ENCODE measurements at places on chromosomes 5 and 9.

GRCh38 chr5:155264809-155265208, 251.3 kb downstream of the KIF4B start:
- DNase-seq = no peak

DNA sequence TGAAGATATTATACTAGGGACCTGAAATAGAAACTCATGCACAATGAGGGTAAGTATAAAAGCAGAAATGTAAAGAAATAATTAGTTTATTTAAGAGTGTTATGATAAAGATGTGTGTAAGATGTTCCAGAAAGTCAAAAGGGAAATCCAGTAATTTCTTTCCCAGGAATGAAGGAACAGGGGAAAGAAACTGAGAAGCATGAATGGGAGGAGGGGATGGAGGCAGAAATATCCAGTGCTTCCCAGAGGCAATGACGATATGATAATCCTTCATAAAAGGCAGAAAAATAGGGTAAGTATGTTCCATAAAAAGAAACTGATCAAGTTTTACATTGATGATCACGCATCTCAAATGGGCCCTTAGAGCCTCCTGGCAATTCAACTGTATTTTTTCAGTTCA, 120.7 kb upstream of the LPAR1 start:
- no peak for DNase-seq

DNA sequence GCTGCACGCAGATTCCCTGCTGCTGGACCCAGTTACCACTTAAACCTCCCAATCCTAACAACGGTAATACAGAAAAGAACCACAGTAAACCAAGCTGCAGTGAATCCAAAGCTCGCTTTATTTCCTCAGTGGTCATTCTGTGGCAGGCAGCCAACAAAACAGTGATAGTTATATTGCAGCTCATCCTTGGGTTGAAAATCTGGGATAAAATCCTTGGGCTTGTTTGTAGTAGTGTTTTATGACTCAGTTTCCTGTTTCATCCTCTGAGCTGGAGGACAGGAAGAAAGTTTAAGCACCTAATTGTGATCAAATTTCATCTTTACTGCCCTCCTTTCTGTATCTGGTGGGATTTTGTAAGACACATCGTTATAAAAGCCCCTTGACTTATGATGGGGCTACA, 31.4 kb downstream of the HMGCR start:
- no peak for DNase-seq

GRCh38 chr5:181053488-181054121, 13.5 kb downstream of the BTNL9 start:
- no peak for DNase-seq

- no peak for DNase-seq
These were observed 787.1 kb upstream of the CTNND2 start for GRCh38 chr5:12691330-12691729.

DNA sequence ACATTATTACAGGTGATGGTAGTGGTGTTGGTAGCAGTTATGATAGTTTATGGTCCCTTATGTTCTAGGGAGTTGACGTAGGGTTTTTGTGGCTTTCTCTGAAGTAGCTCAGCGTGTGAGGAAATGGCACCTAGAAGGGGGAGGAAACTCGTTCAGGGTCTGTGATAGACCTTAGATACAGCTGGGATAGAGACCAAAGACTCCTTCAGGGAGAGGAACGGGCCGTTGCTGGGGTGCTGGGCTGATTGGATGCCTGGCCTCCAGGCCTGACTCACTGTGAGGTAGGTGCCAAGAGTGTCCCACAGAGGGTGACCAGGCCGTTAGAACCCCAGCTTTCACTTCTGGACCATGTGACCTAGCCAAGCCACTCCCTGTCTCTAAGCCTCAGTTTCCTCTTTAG, 96.6 kb downstream of the DAB2IP start:
- DNase-seq = no peak

DNA sequence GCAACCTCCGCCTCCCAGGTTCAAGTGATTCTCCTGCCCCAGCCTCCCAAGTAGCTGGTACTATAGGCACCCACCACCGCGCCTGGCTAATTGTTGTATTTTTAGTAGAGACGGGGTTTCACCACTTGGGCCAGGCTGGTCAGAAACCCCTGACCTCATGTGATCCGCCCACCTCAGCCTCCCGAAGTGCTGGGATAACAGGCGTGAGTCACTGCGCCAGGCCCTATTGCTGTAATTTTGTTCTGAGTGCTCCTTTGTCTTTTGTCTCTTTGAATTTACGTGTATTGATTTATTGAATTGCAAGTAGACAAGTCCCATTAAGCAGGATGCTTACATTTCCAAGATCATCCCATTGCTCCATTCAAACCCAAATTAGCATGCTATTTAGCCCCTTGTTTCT, 186.7 kb downstream of the MSX2 start:
- DNase-seq = no peak

DNA sequence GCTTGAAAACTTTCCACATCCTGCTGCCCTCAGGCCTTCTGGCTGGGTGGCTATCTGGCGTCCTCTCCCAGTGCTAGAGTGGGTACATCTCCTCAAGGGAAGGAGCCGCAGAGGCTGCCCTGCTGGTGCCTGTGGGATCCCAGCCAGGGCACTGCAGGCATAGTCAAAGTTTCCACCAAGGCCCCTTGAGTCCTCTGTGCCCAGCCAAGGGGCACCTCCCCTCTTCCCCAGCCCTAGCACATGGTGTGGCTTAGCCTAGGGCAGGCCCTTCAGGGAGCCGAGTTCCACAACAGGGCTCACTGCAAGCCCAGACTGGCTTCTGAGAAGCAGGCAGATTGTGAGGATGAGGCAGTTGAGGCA, 103.2 kb downstream of the RGS3 start:
- no peak for DNase-seq

- no peak for DNase-seq
These were observed 59.7 kb downstream of the ELL2 start for GRCh38 chr5:95901676-95902627.

DNA sequence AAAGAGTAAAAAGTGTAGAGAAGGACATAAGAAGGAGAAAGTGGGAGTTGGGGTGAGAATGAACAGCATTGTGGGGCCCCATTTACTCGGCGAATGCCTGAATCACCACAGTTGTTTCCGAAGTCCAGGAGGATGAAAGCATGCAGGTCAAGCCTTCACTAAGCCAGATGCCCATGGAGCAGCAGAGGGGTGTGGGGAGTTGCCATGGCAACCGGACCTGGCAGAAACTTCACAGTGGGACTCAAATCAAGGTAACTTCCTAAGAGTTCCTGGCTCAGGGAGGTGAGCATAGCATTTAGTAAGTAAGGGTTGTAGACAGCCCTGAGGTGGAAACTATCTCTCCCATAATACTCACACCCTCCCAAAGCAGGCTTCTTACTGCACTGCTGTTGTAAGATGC, 357.1 kb downstream of the TRIM32 start:
- no peak for DNase-seq

DNA sequence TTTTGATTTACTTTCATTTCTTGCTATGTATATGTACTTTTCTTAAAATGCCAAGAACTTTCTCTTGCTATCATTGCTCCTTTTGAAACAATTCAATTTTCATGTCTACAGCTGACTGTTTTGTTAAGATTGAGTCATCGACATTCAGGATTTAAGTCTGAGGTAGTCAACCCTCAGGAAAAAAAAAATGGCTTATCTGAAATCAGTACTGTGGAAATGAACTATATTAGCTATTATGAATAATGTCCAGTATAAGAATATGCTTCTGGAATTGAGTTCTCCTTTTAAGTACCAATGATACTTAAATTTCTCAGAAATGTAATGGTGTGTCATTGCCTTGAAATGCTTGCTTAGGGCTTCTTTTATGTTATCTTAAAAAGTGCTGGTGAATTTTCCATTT, 37.9 kb downstream of the TNFAIP8 start:
- DNase-seq = no peak

DNA sequence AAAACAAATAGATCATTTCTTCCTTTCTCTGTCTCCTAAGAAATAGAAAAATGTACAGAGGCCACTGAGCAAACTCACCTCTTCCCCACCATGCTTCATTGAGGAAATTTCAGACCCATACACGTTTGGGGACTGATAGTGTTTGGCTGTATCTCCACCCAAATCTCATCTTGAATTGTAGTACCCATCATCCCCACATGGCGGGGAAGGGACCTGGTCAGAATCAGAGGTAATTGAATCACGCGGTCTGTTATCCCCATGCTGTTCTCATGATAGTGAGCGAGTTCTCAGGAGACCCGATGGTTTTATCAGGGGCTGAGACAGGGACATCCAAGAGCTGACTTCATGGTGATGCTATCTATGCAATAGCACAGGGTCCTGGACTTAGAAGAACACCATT, 1655.8 kb downstream of the MAT2B start:
- DNase-seq = no peak

DNA sequence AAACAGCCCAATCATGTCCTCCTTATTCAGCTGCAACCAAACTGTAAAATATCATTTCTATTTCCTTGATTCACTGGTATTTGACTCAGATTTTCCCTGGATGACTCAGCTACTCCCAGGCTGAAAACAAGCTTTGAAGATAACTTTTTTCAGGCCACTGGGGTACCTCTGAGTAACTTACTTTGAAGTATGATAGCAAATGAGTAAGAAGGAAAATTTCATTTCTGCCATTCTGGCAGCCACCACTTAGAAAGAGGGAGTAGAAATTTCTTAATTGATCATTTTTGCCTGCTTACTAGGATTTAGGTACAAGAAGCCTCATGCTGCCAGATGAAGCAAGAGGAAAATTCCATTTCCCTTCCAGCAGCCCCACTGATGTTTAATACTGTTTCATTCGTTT, 247.4 kb downstream of the PRELID2 start:
- DNase-seq = no peak

DNA sequence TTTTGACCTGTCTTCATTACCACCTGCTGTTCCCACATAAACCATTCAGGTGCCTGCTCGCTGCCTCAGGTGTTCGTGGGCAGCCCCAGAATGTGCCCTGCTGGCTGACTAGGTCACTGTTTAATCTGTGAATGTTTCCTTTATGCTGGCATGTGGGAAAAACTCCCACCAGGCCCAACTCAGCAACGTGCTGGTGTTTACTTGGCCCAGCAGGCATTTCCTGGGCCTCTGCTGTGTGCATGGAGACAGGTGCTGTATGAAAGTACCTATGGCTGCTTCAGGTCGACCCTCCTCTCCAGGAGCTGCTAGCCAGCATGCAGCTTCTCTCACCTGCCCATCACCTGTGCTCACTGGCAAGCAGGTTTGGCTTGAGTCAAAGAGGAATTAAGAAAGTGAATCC, 65.8 kb downstream of the RAD23B start:
- DNase-seq = no peak

DNA sequence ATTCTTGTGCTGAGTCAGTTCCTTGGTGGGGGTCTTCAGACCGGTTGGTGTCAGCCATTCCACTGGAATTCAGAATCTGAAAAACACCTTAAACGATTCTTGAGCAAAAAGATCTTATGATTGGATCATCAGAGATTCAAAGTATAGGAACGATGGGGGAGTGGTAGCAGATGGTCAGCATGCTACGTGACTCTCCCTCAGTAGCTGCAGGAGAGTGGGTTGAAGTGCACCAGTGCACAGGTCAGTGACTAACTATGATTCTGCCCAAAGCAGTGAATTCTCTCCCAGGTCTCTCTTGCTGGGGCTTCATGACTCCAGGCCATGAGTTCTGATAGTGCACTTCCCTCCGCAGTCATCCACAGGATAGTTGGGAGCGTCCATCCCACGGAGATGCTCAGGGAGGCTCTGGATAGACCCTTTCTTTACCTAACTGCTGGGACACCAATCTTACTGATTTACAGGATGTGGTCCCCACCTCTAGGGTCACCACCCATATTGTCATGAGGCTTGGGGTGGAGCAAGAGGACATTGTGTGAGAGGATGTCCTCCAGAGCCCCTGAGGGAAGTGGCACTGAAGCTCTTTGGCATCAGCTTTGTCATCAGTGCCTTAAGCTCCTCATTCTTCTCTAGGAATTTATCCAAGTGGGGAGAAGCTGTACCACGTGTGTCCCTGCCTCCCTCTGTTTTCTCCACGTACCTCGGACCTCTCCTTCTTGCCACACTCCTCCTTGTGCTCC, 62.0 kb downstream of the RASGRF2 start:
- no peak for DNase-seq

- DNase-seq = no peak
These were observed 103.7 kb downstream of the EHMT1 start for GRCh38 chr9:137722481-137722880.

- no peak for DNase-seq
These were observed 194.5 kb upstream of the OTULINL start for GRCh38 chr5:14386884-14387624.

DNA sequence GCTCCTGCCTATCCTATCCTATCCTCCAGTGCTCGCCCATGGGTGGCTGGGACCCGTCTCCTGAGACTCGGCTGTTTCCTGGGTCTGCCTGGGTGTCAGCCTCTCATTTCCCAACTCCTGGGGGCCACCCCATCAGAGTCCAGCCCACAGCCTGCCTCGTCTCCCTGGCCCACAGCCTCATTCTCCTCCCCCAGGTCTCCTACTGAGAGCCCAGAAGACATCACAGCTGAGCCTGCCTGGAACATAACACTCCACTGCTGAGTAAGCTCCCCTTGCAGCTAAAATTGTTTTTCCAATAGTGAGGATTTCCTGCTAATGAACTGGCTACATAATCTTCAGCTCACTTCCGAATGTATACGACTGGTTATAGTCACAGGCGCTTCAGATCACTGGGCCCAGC, 95.3 kb downstream of the TTLL11 start:
- DNase-seq = no peak

GRCh38 chr5:128815201-128815600, 150.1 kb upstream of the SLC27A6 start:
- no peak for DNase-seq

GRCh38 chr5:126046318-126046717, 376.9 kb upstream of the GRAMD2B start:
- no peak for DNase-seq

DNA sequence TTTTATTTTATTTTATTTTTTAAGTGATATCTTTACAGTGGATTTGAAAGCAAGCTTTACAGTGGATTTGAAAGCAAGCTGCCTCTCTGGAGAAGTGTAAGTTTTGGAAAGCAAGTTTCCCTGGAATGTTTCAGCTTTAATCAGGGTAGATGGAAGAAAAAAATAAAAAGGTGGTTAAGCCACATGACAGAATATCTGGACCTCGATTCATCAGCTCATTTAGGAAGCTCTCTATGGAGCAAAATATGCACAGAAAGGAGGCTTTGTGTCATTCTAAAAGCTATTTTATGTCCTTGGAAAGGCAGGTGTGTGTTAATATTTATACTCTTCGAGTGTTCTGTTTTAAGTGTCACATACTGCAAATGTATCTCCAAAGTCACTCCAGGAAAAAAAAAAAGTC, 409.2 kb upstream of the KLF4 start:
- no peak for DNase-seq

DNA sequence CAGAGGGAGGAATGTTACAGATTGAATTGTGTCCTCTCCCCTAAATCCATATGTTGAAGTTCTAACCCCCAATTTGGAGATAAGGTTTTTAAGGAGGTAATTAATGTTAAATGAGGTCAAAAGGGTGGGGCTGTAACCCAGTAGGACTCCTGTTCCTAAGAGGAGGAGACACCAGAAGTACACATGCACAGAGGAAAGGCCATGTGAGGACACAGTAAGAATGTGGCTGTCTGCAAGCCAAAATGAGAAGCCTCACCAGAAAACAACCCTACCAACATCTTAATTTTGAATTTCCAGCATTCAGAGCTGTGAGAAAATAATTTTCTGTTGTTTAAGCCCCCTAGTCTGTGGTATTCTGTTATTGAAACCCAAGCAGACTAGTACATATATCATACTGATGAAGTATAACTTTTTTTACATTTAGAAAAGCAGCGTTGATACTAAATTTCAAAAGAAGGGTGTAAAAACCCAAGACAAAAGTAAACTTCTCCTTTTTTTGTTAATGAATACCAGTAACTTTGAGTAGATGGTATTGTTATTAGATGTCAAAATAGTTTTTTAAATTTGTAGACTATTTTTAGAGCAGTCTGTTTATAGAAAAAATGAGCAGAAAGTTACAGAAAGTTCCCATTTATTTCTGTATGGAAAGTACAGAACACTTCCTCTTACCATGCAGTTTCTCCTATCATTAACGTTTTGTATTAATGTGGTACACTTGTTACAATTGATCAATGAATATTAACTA, 25.1 kb downstream of the RNF180 start:
- DNase-seq = no peak

Measured in activated T-cell treated with anti-CD3 and anti-CD28 coated beads for 4 hours (primary cell).